ENCODE measurements at places on chromosomes 16 and 17.
A peak's percentile ranks its signal among the peaks of the same experiment; 100 is the strongest.

- no peak for DNase-seq
These were observed 1171.5 kb upstream of the GOT2 start for GRCh38 chr16:59905606-59906005.

DNA sequence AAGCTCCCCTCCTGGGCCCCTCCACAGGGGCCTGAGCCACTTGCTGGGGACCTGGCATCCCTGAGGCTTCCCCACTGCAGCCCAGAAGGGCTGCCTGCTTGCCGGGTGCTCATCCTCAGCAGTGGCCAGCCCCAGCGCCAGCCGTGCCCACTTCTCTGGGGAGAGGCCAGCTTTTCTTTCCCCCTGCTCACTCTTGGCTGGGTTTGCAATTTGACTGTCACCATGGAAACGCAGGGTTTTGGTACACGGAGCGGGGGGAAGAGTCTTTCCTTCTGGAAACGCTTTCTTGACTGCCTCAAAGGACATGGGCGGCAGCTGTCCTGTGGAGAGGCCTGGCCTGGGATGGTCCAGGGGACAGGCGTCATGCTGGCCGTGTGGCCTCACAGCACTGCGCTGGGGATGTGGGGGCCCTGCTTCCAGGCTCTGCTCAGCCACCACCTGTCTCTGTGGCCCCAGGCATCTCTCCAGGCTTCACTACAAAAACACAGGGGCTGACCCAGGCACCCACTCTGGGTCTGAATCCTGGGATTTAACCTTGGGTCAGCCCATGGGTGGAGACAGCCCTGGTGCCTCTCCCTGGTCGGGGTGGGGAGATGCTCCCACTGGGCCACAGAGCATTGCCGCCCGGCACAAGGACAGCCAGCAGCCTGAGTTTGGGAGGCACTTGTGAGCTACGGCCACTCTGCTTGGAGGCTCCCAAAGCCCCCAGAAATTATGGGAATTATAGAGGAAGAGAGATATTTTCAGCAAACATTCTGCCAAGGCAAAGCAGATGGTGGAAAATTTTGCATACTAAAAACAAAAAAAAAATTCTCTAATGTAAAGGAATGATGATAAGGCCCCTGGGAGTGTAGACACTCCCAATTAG lies 45.9 kb upstream of the DOC2B start:
- no peak for DNase-seq

GRCh38 chr17:31558748-31559583 lies 167.5 kb downstream of the RAB11FIP4 start:
- peak; percentile 86 for DNase-seq

- DNase-seq, result no peak
These were observed 23.2 kb downstream of the USP43 start for GRCh38 chr17:9668517-9668916.

DNA sequence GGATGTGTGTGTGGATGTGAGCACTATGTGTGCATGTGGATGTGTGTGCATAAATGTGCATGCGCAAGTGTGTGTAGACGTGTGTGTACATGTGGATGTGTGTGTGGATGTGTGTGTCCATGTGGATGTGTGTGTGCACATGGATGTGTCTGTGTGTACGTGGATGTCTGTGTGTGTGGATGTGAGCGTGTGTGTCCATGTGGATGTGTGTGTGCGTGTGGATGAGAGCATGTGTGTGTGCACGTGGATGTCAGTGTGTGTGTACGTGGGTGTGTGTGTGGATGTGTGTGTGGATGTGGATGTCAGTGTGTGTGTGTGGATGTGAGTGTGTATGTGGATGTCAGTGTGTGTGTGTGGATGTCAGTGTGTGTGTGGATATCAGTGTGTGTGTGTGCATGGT lies 63.6 kb upstream of the DOC2B start:
- no peak for DNase-seq

GRCh38 chr17:49054342-49055092 lies 57.3 kb downstream of the IGF2BP1 start:
- no peak for DNase-seq

All from activated effector memory CD4-positive, alpha-beta T cell treated with anti-CD3 and anti-CD28 coated beads, Interleukin-2, amount 50 U/mL, for 16 hours (primary cell).